ENCODE measurements at places on chromosomes 6 and 20.

- peak; percentile 80 for DNase-seq
Measured at GRCh38 chr6:6758915-6759654, 170.6 kb downstream of the LY86 start.

GRCh38 chr6:123777563-123777962, 26.1 kb upstream of the NKAIN2 start:
- no peak for DNase-seq

GRCh38 chr6:134850721-134851305, 99.1 kb downstream of the ALDH8A1 start:
- DNase-seq = no peak

GRCh38 chr6:11279284-11279689, 46.8 kb upstream of the NEDD9 start:
- DNase-seq = peak; percentile 52

GRCh38 chr6:150263765-150264404, 104.9 kb upstream of the IYD start:
- no peak for DNase-seq

- no peak for DNase-seq
Measured at GRCh38 chr6:156513504-156513903, 263.7 kb upstream of the ARID1B start.

DNA sequence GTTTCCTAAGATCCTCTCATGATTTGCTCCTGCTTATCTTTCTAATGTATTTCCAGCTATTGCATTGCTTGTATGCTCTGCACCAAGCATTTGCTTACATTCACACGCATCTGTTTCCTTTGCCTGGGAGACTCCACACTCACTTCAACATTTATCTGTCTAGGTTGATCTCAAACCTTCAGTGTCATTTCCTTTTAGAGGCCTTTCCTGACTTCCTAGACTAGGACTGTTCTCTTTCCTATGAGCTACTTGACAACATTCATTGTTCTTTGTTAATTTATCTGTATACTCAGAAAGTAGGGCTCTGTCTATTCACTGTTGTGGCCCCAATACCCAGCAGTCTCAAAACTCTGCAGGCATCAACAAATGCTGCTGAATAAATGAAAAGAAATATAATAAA, 84.4 kb downstream of the WASF1 start:
- no peak for DNase-seq

GRCh38 chr6:131167773-131168172, 32.5 kb downstream of the AKAP7 start:
- no peak for DNase-seq

- no peak for DNase-seq
Measured at GRCh38 chr6:133951227-133951626, 1.8 kb upstream of the TBPL1 start.

DNA sequence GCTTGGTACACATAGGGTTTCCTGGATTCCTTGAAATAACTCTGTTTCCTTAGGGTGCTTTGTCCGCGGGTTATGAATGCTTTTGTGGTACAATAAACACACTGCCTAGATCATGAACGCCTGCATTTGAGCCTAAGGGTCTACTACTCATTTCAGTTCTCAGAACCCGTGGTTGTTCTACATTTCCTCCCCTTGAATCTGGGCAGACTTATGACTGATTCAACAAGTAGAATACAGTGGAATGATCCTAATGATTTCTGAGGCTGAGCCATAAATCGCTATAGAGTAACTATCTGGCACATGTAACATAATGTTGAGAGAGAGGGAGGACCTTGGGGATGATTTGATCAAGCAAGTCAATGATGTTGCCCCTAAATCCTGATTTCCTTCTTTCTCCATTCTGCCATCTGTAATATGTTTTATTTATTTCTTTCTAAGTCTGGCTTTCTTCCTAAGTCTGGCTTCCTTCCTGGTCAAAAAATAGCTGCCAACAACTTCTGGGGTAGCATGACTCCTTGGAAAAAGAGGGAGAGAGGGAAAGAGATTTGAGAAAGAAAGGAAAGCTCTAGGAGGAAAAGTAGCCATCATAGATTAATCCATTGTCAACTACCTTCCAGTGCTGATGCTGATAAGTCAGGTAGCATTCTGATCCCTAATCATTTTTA, 23.0 kb downstream of the ABRACL start:
- DNase-seq = no peak

DNA sequence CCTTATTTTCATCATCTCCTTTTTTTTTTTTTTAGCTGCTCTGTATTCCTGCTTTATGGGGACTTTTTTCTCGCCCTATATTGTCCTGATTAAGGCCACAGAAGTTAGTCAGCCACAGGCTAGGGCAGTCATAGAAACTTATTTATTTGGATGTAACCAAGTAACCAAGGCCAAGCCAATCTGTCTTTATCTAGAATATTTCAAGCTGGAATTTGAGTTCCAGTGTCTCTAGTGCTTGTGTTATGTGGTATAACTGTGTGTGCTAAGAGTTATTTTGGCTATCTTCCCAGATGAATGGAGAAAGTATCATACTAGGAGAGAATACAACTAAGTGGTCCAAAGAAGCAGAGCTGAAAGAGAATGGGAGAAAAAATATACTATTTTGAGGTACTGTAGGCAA, 751.5 kb downstream of the CBLN4 start:
- no peak for DNase-seq

- DNase-seq = no peak
Measured at GRCh38 chr6:149586149-149586548, 20.0 kb downstream of the GINM1 start.

DNA sequence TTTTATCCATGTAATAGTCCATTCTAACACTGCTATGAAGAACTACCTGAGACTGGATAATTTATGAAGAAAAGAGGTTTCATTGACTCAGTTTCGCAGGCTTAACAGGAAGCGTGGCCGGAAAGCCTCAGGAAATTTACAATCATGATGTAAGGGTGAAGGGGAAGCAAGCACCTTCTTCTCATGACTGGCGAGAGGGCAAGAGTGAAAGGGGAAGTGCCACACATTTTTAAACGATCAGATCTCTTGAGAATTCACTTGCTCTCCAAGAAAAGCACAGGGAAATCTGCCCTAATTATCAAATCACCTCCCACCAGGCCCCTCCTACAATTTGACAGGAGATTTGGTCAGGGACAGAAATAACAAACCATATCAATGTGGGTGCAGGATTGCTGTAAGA, 859.7 kb downstream of the EPHA7 start:
- no peak for DNase-seq
